AG09309 (cell line): ENCODE measurements at places on chromosomes 4 and X.

- no peak for DNase-seq
These were observed 2.4 kb upstream of the SH3KBP1 start for GRCh38 chrX:19889582-19890342.

DNA sequence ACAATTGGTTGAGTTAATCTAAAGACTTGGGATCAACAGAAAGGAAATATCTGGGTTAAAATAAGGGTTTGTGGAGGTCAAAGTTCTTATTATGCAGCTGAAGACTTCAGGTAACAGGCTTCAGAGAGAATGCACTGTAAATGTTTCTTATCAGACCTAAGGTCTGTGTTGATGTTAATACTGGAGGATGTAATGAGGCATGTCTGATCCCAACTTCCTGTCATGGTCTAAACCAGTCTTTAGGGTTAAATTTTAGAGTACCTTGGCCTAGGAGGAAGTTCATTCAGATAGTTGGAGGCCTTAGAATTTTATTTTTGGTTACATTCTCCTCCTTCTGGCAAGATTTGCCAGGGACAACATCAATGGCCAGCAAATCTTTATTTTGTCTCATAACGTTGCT is 72.1 kb upstream of the GC start:
- DNase-seq, result no peak

DNA sequence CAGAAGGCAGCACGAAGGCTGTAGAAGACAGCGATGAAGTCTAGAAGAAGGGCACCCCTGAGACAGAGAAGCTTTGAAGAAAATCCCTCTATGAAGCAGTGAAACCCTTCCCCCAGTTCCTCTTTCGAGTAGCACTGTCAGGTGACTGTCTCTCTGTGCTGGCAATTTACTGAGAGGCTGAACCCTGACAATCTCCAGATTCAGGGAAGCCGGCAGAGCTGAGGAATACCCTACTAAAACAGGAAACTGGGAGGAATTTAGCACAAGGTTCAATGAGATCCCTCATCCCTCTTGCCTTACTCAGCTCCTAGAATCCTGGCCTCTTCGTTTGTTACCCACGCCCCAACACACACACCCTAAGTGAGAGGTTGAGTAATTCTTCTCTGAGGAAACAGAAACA is 239.7 kb upstream of the NOCT start:
- no peak for DNase-seq

- DNase-seq, result no peak
These were observed 54.0 kb downstream of the MAP9 start for GRCh38 chr4:155322782-155323181.

DNA sequence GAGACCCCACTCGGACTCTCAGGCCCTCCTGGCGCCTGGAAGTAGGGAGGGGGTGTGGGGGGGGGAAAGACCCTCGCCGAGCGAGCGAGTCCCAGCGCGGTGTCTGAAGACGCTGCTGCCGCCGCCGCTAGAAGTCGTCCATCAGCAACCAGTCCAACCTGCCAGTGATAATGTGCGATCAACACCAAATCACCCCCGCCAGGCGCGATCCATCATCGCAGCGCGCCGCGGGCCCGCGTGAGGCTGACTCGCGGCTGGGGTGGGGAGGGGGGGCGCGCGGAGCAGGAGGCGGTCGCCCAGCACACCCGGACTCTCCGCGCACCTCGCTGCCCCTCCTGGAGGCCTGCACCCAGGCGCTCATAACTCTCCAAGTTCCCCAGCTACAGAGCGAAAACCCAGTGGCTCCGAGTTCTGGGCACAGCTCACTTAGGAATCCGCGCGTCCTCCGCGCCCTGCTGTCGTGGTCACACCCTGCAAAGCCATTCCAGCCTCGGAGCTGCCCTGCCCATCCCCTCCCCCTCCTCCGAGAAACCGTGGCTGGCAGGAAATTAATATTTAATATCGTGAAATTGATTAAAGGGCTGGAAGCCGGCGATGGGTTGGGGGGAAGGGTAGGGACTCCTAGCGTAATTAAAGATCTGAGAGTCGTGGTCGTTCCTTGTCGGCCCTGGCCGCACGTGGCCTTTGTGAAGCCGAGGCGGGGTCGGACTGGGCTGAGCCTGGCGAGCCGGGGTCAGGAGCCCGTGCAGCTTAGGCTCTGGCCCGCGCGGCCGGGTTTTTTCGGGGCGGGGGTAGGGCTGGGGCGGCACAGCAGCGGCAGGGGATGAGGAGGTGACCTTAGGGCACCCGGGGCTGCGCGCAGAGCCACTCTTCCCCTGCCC is 58.1 kb upstream of the BCOR start:
- DNase-seq, result no peak

DNA sequence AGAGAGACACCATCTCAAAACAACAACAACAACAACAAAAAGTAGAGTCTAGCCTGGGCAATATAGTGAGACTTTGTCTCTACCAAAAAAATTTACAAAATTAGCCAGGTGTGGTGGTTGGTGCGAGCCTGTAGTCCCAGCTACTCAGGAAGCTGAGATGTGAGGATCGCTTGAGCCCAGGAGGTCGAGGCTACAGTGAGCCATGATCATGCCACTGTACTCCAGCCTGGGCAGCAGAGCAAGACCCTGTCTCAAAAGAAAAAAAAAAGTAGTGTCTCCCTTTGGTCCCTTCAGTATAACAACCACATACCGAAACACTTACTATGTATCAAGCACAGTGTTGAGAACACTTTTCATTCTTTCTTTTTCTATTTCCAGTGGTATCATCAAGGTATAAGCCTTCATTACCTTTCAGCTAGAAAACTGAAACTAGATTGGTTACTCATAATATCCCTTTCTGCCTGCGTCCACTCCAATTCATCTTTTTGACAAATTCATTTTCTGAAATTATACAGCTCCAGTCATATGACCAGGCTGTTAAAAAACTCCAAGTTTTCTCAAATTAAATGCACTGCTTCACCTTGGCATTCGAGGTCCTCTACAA is 54.1 kb downstream of the RPS6KA3 start:
- no peak for DNase-seq
